ENCODE measurements at places on chromosomes 5 and 9.

DNA sequence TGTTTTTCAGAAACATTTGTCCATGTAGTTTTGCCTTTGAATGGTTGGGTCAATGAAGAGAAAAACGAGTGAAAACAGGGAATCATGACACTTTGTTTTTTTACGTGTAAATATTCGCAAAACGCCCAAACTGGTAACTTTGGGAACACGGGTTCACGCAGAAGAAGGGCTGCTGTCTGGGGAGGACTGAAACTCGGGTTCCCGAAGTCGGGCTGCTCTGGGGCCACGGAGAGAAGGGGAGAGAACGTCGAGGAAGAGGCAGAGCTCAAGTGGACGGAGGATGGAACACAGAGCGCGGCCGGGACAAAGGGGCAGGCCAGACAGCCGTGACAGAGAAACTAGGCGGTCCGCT is 478 bp upstream of the SETD9 start:
- peak; percentile 51 for DNase-seq

DNA sequence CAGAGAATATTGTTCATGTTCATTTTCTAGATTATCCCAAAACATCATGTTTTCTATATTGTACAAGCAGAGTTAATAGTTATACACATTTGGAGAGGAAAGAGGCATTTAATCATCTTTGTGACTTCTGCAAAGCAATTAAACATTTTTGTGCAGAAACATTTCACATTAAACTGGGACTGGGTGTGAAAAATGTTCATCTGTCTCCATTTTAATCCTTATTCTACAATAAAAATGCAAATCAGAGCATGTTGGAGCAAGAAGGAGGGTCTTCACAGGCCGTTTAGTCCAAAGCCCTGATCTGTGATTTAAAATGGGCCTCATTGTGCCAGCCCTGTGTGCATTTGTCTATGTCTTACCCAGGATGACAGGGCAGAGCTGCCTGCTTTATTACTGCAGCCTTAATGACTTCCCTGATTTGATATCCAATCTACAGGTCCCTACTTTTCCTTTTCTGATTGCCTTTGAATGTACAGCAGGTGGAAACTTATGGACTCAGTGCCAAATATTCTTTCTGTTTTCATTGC is 183.5 kb downstream of the CAVIN4 start:
- no peak for DNase-seq

GRCh38 chr5:156947925-156948324 is 15.1 kb downstream of the TIMD4 start:
- no peak for DNase-seq

DNA sequence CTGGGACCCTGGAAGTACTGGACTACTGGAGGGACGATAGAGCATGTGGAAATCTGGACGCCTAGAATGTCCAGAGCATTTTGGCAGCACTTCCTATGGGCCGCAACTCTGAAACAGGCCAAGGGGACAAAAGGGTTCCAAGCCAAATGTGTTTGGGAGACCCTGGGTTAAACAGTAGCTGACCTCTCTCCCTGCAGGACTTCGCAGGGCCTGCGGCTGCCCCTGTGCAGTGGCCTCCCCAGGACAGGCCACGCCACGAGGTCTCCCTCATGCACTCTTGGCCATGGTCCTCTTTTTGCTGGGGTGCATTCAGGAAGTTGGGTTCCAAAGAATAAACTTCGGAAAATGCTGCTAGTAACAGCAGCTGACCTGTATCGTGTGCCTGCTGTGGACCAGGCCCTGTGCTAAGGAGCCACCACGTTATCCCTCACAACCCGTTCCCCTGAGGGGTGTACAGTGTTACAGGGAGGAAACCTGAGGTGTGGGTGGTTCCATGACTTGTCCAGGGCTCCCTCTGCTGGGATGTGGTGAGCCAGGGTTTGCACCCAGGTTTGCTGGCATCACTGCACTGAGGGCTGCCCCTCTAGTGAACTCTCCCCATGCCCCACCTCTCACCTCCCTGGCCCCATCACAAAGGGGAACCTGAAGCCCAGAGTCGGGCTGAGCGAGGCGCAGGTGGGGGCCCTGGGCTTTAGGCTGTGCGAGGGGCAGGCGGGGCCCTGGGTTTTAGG is 79.4 kb downstream of the AMBP start:
- no peak for DNase-seq

DNA sequence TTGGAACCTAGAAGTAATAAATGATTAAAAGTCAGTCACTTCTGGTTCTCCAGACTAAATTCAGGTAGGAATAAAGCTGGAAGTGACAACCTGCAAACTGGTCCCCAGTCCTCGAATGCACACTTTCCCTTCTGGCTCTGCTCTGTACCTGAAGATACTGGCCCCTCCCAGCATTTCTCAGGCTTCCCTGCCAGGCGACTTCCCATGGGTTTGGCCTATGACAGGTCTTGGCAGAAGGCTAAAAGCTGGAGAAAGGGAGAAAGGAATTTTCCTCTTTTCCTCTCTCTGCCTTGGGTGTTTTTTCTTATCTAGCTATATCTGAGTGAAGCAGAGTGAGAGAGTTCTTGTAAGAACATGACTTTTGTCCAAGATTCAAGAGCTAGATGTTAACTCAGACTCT is 1005.7 kb downstream of the DTWD2 start:
- DNase-seq = no peak

GRCh38 chr5:155125551-155126095 is 112.1 kb downstream of the KIF4B start:
- no peak for DNase-seq

GRCh38 chr5:42745856-42746255 is 10.8 kb upstream of the CCDC152 start:
- no peak for DNase-seq

DNA sequence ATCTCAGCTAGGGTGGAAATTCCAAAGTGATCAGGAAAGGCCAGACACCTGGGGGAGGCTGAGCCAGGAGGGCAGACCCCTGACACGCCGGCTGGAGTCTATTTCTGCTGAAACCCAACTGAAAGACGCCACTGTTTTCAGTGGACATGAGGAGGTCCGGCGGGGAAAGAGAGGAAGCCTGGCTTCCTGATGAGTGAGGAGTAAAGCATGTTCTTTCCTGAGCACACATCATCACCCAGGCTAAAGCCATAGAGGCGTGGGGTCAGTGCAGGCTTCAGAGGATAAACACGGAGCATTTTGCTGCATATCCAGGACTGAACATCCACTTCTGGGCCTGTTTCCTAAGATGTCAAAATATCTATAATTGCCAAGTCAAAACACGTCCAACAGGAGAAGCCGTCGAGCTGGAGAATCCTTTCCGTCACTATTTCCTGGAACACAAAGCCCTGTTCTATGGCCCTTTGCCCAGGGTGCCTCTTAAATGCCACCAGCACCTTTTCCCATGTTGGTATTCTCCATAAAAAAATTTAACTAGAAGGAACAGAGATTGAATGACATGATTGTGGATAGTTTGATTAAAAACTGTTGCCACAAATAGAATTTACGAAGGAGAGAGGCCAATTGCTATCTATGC is 597.9 kb upstream of the ADAMTS16 start:
- DNase-seq = no peak

DNA sequence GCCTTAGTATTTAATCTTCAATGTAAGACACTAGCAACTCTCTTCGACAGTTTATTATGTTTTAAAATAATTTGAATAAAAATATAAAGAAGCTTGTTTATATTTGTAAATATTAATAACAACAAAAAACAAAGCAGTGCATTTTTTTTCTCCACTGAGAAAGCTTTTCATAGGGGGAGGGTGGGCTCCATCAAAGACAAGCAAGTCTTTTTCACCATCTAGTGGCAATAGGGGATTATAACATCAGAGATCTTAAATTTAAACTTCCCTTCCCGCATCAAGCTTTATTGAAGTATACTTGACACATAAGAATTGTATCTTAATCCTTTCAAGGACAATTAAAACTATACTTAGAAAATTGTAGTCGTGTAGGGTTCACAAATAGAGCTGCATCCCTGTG is 9.3 kb upstream of the OR13F1 start:
- DNase-seq = no peak

DNA sequence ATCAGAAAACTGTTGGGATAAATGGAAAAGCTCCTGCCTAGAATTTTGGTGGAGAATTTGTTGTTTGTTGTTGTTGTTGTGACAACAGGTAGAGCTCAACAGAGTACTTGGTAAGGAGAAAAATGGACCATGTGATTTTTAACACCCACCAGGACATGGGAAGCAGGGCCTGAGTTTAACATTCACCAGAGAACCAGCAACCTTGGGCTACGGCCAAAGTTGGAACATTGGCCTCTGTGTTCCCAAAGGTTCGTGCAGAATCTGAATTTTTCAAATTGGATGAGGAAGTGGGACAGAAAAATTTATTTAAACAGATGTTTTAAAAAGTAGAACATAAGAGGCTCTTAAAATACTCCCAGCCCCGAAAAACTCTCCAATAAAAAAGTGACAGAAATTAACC is 127.0 kb downstream of the GNA14 start:
- no peak for DNase-seq

DNA sequence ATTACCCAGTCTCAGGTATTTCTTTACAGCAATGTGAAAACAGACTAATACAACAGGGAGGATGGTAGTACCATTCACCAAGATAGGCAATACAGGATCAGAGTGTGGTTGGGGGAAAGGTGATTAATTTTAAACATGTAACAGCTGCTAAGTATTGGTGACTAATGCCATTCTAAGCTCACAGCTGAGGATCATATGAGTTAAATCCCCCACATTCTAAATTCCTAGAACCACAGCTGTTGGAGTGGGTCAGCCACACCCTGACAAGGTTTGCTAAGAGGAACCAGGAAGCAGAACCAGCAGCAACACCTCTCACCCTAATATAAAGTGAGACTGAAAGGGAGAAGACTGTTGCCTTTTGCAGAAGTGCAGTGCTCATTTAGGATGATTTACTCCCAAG is 24.8 kb downstream of the HSPB3 start:
- no peak for DNase-seq

GRCh38 chr5:134938030-134938429 is 29.7 kb upstream of the CATSPER3 start:
- no peak for DNase-seq

DNA sequence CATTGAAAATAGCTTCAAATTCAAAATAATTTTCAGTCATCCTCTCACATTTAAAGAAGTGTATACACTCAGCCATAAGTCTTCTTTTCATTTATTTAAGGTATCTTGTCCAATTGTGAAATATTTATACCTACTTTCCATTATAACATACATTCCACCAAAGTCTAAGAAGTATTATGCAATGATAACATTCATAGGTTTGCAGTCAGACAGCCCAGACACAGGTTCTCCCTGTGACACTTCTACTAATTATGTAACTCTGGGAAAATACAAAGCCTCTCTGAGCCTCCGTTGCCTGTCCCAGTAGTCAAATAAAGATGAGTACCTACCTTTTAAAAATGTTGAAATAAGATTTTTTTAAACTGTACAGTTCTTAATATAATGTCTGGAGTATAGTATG is 320.9 kb upstream of the RPS23 start:
- no peak for DNase-seq

GRCh38 chr9:89706731-89707191 is 101.9 kb downstream of the GADD45G start:
- no peak for DNase-seq

- no peak for DNase-seq
Observed at GRCh38 chr9:137679695-137680305, 61.0 kb downstream of the EHMT1 start.

GRCh38 chr5:89034588-89034987 is 151.6 kb upstream of the MEF2C start:
- DNase-seq = no peak

DNA sequence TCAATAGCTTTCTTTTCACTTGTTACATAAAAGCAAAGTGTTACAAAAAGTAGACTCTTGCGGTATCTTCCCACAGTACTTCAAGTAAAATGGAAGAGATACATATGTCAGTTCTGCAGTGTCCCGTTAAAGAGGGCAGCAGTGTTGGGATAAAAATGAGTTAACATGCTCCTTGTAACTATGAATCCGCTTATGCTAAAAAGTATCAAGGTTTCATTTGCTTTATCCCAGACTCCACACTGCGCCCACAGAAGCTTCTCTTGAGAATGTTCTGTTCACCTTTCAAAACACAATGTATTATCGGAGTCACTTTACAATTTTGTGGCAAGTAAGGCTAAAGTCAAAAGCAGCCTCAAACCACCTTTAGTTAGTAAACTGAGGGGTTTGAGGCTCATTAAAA is 790 bp downstream of the PTAR1 start:
- no peak for DNase-seq

DNA sequence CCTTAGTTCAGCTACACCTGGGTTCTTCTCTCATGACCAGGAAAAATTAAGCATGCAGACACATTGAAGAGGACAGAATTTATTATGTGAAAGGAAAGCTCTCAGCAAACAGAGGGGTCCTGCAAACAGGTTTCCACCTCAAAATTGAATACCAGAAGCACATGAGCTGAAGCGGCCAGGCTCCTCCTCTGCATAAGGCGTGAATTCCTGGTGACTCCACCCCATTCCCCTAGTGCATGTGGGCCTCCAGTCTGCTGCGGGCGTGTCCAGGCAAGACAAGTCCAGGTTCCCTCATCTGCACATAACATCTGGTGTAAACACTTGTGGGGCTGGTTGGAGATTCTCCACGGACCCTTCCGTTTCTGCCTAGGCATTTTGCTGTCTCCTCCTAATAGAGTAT is 1156.4 kb downstream of the FOXD4L5 start:
- no peak for DNase-seq

DNA sequence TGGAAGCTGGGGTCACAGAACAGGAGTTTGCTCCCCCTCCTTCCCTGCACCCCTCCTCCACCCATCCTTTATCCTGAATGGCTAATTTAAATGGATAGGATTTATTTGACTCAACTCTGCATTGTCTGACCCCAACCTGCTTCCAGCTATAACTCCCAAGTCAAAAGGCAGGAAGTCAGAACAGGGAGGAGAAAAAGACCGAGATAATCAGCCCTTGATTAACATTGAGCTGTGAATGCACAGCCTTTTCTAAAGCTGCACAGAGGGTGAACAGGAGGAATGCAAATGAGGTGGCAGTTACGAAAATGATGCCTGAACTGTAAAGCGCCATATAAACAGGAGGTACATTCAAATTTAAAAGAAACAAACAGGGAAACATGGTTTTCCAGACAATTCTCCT is 152.8 kb downstream of the SPOCK1 start:
- DNase-seq = no peak

Measured in posterior cingulate gyrus (tissue), 11 donors.